ENCODE measurements at places on chromosomes 3 and 15.

GRCh38 chr3:11523572-11524101, 120.1 kb downstream of the VGLL4 start:
- no peak for DNase-seq

DNA sequence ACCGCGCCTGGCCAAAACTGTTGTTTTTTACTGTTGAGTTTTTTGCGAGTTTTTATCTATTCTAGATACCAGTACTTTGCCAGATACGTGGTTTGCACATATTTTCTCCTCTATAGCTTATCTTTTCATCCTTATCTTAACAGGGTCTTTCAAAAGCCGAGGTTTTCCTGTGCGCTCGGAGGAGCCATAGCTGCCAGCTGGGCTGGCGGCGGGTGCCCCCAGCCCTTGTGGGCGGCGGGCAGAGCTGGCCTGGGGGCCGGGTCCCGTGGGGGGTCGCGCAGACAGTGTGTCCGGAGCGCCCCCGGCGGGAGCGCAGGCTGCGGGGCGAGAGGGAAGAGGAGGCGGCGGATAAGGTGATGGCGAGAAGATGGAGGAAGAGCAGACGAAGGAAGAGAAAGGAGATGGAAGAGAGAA, 11.1 kb upstream of the EIF4A2 start:
- no peak for DNase-seq

DNA sequence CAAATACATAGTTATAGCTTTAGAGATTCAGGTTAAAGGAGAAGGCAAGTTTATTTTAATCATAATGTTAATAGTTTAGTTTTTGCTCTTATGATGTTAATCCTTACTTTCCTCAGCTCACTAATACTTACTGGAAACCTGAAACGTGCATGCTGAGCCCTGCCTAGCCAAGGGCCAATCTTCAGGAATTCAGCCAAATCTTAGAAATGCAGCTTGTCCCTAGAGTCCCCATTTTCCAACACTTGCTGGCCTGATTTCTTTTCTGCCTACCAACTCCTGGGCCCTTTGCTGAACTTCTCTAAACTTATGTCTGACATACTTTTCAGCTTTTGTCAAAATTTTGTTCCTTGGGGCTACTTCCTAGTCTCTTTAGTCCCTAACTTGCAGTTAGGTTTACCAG, 22.8 kb downstream of the BCHE start:
- no peak for DNase-seq

GRCh38 chr15:101255051-101255395, 3.2 kb upstream of the CHSY1 start:
- DNase-seq: peak; percentile 65

DNA sequence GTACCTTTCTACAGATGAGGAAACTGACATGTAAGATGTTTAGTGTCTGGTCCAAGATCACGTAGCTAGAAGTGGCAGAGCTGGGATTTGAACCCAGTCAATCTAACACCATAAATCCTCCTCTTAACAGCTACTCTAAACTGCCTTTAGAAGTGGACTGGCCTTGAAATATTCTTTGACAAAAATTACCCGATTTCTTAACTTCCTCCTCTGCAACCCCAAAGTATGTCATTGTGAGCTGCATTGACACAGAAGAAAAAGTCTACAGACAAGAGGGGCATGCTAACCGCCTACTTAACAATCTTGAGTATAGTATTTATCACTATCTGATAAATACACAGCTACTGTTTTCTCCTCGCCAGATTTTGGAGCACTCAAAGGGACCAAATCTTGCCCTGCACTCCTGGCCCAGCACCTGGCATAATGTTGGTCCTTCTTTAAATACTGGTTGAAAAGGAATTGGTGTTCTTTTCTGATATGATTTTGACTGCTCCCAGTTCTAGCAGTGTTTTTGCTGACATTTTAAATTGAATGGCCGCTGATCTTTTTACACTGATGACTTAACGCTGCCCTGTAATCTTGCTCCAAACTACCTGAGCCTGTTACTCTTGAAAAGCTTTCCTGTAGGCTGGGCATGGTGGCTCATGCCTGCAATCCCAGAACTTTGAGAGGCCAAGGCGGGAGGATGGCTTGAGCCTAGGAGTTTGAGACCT, 36.9 kb downstream of the ITPR1 start:
- DNase-seq: no peak

- no peak for DNase-seq
These were observed 231.6 kb downstream of the CACNA2D3 start for GRCh38 chr3:54353946-54354345.

DNA sequence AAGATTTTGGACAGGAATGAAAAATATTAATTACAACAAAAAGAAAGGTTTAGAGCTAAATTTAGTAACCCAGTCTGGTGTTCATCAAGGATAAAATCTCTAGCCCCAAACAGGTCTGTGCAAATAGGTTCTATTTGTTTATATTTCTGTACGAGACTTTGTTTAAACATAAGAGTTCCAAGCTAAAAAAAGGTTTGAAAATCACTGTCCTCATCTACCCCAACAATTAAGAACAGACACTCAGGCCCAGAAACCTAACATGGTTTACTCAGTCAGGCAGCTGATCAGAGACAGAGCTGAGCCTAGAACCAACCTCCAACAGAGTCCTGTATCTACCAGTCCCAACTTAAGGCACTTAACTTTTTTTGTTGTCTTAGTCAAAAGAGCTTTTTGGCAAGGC, 49.3 kb downstream of the SNX4 start:
- DNase-seq: no peak

GRCh38 chr3:154188846-154189245, 67.7 kb downstream of the ARHGEF26 start:
- peak; percentile 6 for DNase-seq

Measured in OCI-M1 (cell line).